ENCODE measurements at places on chromosomes 4 and X. TPM values are rescaled to one million over a fixed set of nuclear protein-coding genes. Genes with fewer than 3 reads are reported as not detected.
A peak's percentile ranks its signal among the peaks of the same experiment; 100 is the strongest.

Gene S100G
- total RNA-seq, result not detected

GRCh38 chr4:88189881-88190585 is 31.6 kb upstream of the ABCG2 start:
- DNase-seq, result no peak

Gene APBB2
- total RNA-seq, result 192 TPM

Gene MAOB
- 3.2 TPM for total RNA-seq

Gene SMIM10
- 4.7 TPM for total RNA-seq

- DNase-seq, result no peak
Observed at GRCh38 chr4:47915378-47915777, 995 bp upstream of the NFXL1 start.

DNA sequence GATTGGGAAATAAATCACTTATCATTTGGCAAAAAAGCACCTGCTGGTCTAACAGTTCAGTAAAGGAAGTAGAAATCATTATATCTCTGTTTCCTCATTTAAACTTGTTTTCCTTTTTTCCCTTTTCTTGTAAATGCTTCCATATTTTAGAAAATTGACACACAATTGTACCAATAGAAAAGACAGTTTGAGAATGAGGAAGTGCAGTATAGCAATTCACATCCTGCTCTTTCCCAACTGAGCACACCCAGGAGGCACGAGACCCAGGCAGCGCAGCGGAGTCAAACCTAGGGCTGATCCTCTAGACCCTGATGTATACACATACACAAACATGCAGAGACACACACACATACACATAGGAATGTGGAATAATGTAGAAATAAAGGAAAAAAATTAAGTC is 74.8 kb upstream of the PACRGL start:
- no peak for DNase-seq

- no peak for DNase-seq
Observed at GRCh38 chr4:90542216-90542615, 415.0 kb downstream of the CCSER1 start.

GRCh38 chrX:112521676-112522075 is 158.1 kb downstream of the LHFPL1 start:
- no peak for DNase-seq

- DNase-seq, result no peak
Observed at GRCh38 chr4:65259296-65259695, 411.0 kb downstream of the EPHA5 start.

DNA sequence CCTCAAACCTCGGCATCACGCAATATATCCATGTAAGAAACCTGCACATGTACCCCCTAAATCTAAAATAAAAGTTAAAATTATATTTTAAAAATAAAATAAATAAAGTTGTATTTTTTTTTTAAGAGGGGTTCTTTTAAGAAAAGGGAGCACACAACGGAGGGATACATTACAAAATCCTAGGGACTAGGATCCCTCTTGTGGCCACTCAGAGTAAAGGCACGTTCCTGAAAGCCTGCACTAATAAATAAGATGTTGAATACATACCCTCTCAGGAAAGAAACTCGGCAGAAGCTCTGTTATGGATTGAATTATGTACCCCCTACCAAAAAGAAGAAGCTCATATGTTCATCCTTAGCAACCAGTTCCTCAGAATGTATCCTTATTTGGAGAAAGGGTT is 50.9 kb upstream of the PRDX4 start:
- no peak for DNase-seq

- DNase-seq, result no peak
Observed at GRCh38 chr4:13174001-13174400, 310.1 kb downstream of the RAB28 start.

GRCh38 chr4:26141051-26141721 is 179.6 kb upstream of the RBPJ start:
- DNase-seq, result no peak

DNA sequence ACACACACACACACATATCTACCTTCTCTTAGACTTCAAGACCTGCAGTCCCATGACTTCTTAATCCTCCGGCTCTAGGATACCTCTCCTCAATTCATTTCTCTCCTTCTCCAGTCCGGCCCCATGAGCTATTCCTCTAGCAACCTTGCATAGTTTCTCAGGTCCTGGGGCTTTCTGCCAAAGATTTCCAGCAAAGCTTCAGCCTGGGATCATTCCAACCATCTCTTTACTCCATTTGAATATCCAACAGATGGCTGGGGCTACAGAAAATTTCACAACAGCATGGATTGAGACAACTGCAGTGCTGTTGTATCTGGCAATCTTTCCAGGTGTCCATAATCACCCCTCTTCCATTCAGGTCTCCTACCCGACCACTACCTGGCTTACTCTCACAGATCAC is 184.1 kb downstream of the DCHS2 start:
- DNase-seq, result no peak

Gene TCEAL3
- total RNA-seq, result 40.0 TPM

DNA sequence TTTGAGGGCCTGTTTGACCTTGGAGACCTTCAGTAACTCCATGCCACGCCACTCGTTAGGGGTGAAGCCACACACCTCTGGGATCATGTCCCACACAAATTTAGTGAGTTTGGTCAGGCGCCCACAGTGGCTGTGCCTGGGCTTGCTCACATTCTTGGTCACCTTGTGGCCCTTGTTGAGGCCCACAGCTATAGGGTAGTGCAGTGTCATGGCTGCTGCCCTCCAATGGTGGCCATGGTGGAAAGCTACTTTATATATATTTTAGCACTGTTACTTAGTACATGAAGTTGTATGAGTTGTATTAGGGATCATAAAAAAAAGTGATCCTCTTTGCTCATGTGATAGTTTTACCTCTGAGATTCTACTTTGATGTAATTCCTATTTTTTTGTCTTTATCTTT is 985 bp upstream of the CXCL11 start:
- no peak for DNase-seq

- no peak for DNase-seq
Observed at GRCh38 chr4:123891881-123892280, 495.3 kb downstream of the SPRY1 start.

Gene PITX2
- not detected for total RNA-seq

GRCh38 chr4:42641161-42641560 is 15.7 kb downstream of the ATP8A1 start:
- no peak for DNase-seq

Gene GAGE12H
- total RNA-seq, result not detected

- no peak for DNase-seq
Observed at GRCh38 chr4:148857239-148857972, 415.2 kb upstream of the NR3C2 start.

Gene NAP1L2
- total RNA-seq, result 0.87 TPM

DNA sequence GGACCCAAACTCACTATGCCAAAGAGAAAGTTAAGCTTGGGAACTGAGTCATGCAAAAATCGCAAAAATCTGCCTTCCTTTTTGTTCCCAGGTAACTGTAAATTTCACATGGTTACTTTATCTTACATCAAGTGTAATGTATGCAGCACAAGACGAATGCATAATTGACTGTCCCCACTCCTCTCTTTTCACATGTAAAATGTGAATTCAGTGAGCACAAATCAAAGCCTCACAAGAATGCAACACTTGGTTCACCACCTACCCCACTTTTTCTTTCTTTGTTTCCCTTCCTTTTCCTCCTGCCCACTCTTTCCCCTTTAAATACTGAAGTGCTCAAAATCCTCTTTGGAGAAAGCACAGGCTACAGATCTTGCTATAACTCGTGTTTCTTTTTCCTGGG is 53.2 kb downstream of the MAGED4B start:
- no peak for DNase-seq

Gene PPP1R2C
- total RNA-seq, result not detected

DNA sequence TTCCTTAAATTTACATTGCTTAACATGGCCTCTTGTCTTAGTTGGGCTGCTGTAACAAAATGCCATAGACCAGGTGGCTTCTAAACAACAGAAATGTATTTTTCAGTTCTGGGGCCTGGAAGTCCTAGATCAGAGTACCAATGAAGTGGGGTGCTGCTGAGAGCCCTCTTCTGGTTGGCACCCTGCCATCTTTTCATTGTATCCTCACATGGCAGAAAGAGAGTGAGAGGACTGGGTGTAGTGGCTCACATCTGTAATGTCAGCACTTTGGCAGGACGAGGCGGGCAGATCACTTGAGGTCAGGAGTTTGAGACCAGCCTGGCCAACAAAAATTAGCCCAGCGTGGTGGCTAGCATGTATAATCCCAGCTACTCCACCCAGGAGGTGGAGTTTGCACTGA is 12.0 kb upstream of the KLB start:
- DNase-seq, result no peak

DNA sequence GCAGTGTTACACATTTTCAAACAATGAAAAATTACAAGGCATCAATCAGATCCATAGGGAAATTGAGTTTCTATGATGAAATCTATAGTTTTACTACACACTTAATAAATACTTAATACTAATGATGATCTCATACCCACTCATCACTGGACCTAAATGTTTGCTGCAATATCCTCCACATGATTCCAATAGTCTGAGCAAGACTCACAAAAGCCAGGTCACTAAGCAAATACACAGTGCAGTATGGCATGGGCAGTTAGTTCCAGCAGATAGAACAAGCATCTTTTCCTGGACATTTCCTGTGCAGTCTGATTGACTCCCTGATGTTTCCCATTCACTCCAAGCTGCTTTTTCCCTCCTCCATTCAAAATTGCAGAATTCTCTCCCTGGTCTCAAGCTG is 109.0 kb upstream of the ATOH1 start:
- no peak for DNase-seq

Gene TMEM156
- total RNA-seq, result 0.32 TPM

GRCh38 chr4:112840619-112841018 is 203.7 kb downstream of the LARP7 start:
- DNase-seq, result no peak

Gene TEX11
- not detected for total RNA-seq

GRCh38 chr4:26217961-26218676 is 102.7 kb upstream of the RBPJ start:
- no peak for DNase-seq

Gene GPR173
- total RNA-seq, result 8.5 TPM

DNA sequence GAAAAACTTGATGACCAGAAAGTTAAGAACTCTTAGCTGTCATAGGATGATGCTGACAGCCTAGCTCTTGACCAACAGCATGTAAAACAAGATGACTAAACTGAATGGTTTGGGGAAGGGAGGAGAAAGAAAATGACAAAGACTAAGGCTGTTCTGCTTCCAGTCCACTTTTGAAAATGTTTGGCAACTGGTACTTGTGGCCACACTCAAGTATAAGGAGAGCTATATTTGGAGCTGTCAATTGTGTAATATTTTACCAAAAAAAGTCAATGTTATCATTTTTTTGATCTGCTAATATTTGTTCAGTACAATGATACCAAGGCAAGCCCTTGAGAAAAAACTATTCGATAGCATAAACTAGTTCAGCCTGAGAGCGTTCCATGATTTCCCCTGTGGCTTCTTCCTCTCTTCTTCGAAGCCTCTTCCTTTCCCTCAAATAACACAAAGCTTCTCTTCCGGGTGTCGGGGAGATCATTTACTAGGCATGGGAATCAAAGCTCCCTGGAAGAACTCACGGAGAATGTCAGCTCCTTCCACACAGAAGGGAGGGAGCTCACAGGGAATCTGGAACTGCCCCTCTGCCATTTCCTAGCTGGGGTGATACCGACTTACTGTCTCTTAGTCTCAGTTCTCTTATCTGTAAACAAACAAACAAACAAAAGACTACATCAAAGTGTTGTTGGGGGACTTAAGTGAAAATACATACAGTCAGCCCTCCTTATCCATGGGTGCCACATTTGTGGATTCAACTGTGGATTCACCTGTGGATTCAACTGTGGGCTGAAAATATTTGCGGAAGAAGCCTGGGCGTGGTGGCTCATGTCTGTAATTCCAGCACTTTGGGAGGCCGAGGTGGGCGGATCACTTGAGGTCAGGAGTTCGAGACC is 82.6 kb downstream of the SCD5 start:
- DNase-seq, result no peak

Gene ODAM
- total RNA-seq, result not detected

DNA sequence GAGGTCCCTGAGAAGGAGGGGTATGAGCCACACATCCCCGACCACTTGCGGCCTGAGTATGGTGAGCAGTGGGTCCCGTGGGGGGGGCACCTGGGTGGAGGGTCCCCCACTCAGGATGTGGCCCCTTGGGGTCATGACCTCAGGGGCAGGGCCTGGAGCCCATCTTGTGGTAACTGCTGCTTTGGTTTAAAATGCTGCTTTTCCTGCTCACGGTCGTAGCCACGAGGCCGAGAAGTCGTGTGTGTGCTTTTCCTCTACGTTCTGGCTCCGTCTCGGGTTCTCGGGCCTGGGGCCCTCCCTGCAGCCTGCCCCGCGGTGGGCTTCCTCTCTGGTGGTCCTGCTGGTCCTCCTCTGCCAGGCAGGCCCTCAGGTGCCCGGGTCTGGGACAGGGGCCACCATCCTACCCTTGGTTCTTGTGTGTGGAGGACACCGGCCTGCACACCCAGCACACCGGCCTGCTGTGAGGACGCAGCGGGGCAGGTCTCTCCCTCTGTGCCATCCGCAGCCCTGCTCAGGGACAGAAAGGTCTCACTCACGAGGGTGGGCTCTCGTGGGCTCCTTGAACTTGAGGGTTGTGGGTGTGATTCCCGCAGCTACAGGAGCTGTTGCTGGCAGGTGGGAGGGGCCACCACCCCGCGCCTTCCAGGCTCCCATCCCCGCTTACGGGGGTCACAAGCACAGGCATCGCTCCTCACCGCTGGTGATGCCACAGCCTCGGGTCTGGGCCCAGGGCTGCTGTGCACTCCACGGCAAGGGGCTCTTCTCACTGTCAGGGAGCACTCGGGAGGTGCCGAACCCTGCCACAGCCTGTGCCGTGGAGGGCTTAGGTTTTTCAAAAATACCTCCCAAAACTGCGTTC is 19.6 kb downstream of the UVSSA start:
- DNase-seq, result peak; percentile 81

GRCh38 chr4:159722052-159722451 is 619.2 kb downstream of the RAPGEF2 start:
- DNase-seq, result no peak

DNA sequence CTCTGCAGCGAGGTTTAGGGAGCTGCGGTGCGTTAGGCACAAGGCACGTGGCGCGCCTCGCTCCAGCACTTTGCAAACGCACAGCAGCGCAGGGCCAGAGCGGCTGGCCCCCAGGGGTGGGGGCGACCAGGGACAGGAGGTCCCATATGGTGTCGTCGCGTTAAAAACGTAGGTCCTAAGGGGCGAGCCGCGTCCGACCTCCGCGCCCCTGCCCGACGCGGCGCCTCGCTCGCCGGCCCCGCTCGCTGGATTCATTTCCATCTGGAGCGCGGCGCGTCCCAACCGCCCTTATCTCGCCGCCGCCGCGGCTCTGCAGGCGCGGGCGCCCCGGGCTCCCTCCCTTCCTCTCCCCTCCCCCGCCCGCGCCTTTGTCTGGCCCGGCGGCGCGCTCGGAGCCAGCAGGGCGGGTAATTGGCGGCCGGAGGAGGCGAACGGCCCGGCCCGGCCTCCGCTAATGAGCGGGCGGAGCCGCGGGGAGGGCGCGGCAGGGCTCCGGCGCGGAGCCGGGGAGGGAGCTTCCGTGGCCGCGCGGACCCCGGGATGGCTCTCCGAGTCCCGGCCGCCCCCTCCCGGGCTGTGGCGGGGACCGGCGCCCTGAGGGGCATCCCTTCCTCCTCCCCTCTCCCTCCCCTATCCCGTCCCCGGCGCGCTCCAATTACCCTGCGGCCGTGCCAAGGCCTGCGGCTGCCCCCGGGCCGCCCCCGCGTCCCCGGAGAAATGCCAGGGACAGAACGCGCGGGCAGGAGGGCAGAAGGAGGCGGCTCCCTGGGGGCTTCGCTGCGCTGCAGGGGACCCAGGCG is 409.0 kb downstream of the BCOR start:
- DNase-seq, result no peak

GRCh38 chrX:40468033-40468846 is 112.5 kb upstream of the ATP6AP2 start:
- no peak for DNase-seq

GRCh38 chrX:10548688-10549087 is 71.7 kb downstream of the MID1 start:
- DNase-seq, result no peak

Gene ETFDH
- 23.0 TPM for total RNA-seq
